ENCODE measurements at places on chromosomes 3 and 15.

GRCh38 chr3:46375218-46375617 lies 4.5 kb downstream of the CCR5 start:
- no peak for DNase-seq

DNA sequence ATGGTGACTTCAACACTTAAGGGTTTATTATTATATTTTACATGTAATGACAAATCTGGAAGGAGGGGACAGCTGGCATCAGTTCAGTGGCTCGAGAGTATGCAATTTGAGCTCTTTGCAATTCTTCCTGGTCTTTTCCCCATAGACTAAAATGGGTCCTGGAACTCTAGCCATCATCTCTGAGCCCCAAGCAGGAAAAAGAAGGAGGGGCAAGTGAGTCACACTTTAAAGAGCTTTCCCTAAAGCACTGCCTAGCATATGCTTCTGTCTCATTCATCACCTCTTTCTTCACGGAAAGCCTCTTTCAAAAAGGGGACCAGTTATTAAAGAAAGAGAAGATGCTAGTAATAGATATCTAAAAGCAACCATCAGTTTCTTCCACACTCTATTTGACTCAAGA lies 466.3 kb downstream of the ZIC1 start:
- peak; percentile 41 for DNase-seq

DNA sequence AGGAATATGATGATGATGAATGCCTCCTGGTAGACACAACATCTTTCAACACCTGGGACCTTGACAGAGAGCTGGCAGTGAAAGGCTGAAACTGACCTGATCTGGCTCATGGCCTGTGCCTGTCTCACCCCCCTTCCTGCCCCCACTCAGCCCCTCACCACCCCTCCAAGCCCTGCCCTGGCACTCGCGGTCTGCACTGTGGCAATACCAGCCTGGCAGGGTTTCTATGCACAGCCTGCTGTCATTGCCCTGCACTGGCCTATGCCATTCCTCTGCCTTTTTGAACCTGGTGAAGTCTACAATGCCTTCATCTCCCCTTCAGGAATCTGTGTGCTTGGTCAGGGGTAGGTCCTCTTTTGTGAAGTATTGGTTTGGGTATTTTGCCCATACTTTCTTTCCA lies 56.5 kb downstream of the ACAD9 start:
- no peak for DNase-seq

GRCh38 chr3:10667269-10667668 lies 148.8 kb upstream of the SLC6A11 start:
- no peak for DNase-seq

DNA sequence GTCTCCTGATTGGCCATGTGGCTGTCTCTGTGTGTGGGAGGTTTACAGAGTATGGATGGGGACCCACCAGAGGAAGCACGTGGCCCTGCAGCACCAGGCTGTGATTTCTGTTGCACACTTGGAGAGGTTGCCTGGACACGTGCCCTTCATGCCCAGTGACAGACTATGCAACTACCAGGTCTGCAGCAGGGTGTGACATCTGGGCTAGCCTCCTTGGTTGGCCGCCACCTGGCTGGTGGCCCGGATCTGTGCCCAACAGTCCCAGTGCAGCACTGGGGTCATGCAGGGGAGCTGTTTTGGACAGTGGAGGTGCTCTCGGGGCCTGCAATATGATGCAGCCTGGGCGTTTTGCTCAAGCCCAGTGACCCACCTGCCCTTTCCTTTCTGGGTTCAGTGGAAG lies 212.5 kb downstream of the UBE3A start:
- DNase-seq, result no peak
